ENCODE measurements at places on chromosomes 2 and 18.

DNA sequence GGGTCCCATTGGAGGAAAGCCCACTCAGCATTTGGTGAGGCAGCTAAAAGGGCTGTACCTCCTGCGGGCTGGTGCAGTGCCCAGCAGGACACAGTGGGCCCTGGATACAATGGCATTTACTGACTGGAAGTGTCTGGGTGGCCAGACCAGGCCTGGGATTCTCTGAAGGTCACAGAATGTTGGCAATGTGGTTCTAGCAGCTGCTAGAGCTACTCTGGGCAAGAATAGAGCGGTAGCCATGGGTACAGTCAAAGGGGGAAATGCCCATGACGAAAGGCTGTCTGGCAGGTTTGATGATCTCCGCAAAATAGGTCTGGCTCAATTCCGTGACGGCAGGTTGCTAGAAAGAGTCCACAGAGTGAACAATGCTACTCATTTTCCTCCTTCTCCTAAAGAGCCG is 241.8 kb downstream of the AFF3 start:
- no peak for DNase-seq

DNA sequence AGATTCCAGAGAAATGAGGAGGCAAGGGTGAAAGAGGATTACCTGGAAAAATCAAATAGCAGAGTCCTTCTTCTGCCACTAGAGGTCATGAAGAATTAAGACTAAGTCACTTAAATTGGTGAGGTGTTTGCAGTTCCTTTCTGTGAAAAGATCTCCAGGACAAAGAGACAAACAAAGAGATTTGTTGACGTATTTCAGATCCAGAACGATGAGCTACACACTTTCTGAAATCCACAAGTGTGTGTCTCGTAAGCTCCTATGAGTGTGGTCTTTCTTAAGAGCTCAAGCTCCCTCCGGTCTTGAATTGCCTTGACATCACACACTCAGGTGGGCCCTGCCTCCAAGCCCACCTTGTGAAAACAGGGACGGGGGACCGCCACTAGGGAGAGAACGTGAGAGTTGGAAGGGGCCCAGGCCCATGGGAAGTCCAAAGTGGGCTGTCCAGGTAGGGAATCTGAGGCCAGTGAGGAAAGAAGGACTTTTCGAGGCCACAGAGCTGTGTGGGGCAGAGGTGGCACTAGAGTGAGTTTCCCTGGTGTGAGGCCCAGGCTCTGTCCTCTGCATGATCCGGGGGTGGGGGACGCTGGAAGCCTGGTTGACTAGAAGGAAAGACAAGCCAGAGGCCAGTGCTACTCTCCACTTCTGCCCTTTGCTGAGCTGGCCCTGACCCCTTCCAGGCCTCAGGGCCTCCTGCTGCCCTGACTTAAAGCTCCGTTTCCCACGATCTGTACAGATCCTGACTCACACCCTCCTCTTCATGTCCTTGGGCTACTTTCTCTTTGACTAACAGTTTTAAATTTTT is 168.1 kb upstream of the NCK2 start:
- DNase-seq = peak; percentile 37

DNA sequence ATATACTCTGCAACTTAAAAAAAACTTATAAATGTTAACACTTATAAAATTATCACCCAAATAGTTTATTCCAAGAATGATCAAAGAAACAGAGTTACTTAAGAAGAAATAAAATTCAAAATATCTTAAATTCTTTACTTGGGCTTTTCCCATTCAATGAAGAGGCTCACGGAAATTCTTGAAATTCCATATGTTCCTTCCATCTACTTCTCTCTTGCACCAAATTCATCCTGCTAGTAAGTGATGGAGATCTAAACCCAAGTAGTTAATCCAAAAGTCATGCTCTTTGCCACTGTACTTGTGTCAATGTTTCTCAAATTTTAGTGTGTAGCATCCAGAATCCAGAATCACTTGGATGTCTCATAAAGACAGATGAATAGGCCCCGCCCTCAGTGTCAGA is 465.9 kb downstream of the TXNL1 start:
- DNase-seq = no peak

GRCh38 chr2:70019096-70019495 is 57.7 kb upstream of the ASPRV1 start:
- peak; percentile 90 for DNase-seq

DNA sequence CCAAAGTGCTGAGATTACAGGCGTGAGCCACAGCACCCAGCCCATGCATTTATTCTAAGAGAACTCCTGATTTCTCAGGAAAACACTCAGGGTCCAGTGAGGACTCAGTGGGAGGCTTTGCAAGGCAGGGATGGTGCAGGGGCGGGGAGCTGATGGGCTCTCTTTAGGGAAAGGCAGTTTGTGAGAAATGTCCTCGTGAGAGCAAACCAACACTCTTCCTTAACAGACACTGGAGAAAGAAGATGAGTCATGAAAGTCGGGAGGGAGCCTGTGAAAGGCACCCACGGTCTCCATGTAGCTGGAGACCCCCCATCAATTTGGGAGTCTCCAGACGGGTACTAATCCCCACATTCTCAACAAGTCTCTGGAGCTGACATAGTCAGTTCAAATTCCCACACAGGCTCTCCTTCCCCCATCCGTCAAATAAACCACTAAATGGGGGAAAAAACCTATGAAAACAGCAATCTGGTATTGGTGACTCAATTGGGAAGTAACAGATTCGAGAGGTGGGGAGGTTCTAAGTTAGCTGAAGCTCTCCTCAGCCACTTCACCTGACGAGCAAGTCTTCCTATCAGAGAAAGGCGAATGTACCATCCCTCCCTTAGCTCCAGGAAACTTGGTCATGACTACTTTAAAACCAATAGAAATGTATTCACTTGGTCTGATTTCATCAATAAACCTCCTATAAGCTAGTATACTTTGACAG is 11.0 kb upstream of the CREG2 start:
- DNase-seq = peak; percentile 75

GRCh38 chr2:240277073-240277806 is 136.8 kb upstream of the OTOS start:
- no peak for DNase-seq

GRCh38 chr18:60892855-60893254 is 440.4 kb upstream of the CDH20 start:
- DNase-seq = no peak

DNA sequence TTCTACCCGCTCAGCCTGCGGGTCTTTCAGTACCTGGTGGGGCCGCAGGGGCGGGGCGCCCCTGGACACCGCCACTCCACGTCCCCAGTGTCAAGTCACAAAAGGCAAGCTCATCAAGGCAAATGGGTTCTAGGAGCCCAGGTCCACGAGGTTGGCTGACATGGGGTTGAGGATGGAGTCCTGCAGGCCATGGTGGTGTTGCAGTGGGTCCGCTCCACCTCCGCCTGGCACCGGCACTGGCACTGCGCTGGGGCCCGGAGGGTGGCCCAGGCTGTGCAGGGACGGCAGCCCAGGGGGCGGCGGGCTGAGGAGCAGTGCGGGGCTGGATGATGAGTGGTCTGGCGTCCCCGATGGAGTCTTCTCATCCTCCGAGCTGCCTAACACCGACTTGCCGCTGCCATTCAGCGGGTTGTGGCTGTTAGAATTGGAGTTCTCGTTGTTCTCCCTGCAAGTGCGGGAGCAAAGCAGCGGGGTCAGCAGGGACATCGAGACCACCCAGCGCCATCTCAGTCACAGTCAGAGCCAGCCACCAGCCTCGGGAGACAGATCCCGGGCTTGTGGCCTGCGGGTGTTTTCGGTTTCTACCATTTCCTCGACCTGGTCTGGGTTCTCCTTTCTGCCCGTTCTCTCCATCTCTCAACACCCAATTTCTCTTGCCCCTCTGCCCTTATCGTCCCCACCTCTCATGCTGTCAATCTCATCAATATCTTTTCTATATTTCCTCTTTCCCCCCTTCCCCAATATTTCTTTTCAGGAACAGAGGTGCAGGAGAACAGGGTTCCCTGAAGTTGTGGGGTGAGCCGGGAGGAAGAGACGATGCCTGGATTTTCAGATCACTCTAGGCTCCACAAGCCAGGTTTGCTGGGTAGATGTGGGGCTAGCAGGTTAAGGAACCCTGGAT is 3.0 kb downstream of the SIX2 start:
- DNase-seq = peak; percentile 18

- no peak for DNase-seq
Measured at GRCh38 chr2:222336442-222336841, 37.6 kb upstream of the PAX3 start.

GRCh38 chr2:120319123-120319522 is 26.8 kb upstream of the INHBB start:
- DNase-seq = no peak

GRCh38 chr2:216195565-216196029 is 86.4 kb downstream of the XRCC5 start:
- peak; percentile 23 for DNase-seq

DNA sequence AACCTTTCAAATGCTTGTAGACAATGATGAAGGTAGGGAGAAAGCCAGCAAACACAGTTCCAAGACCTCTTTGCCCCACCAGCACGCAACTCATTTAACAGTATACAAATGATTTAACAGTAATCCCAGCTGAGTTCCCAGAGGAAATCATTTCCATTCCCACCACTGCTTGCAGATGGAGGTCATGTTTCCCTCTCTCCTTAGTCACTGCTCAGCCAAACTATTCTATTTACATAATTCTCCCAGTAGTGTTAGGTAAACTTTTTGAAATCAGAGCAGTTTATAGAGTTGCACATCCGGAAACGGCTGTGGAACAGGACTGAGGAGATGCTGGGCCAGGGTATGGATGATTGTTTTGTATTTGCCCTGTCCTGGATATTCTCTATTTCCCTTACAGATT is 328.5 kb downstream of the FIGN start:
- DNase-seq = no peak

GRCh38 chr18:44546954-44547353 is 133.7 kb upstream of the SETBP1 start:
- DNase-seq = no peak

DNA sequence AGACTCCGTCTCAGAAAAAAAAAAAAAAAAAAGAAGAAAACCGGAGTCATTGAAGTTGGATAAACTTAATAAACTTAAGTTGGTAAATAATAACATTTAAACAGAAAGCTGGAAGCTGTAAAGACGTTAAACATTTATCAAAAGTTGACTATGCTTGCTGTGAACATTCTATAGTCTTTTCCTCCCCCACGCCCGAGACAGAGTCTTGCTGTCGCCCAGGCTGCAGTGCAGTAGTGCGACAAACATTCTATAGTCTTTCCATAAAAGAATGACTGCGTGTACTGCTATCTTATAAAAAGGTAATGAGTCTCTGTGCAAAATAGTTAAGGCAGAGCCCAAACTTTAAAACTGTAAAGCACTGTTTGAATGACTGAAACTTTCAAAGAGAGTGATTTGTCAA is 45.2 kb downstream of the PPP4R1 start:
- no peak for DNase-seq

DNA sequence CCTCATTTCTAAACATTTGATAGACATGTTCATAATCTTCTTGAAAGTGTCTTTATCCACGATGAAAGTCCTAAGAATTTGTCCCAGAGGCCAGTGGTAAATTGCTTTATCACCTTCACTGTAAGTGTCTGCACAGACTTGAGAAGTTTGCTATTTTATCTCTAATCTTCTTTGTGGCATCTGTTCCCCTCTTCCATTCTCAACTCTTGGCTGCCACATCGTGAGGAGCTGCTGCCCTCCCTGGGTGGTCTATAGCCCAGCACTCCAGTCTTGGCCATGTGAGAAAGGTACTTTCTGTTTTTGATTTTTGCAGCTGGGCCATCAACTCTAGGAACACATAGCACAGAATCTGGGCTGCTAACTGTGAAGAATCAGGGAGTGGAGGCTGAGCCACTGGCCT is 45.5 kb downstream of the SLC14A2 start:
- no peak for DNase-seq

- DNase-seq = no peak
Measured at GRCh38 chr2:40361478-40361877, 90.4 kb downstream of the SLC8A1 start.
